NCI-H69 (cell line): ENCODE measurements at places on chromosomes 2 and 18.

- no peak for DNase-seq
Observed at GRCh38 chr2:147567136-147567535, 277.7 kb upstream of the ACVR2A start.

- DNase-seq = peak; percentile 64
Observed at GRCh38 chr2:85470850-85471800, 52.6 kb downstream of the SH2D6 start.

- DNase-seq = peak; percentile 5
Observed at GRCh38 chr2:149926149-149926548, 338.6 kb upstream of the MMADHC start.

GRCh38 chr2:106097038-106098000 lies 96.8 kb downstream of the UXS1 start:
- DNase-seq = no peak

DNA sequence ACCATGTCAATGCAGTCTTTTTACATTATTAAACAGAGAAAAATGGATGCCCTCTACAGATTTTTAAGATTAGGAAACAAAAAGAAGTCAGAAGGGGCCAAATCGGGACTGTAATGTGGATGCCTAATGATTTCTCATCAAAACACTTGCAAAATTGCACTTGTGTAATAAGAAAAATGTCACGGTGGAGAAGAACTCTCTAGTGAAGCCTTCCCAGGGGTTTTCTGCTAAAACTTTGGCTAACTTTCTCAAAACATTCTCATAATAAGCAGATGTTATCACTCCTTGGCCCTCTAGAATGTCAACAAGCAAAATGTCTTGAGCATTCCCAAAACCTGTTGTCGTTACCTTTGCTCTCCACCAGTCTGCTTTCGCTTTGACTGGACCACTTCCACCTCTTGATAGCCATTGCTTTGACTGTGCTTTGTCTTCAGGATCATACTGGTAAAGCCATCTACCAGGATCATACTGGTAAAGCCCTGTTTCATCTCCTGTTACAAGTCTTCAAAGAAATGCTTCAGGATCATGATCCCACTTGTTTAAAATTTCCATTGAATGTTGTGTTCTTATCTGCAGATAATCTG lies 226.8 kb downstream of the TNS1 start:
- DNase-seq = no peak

- DNase-seq = no peak
Observed at GRCh38 chr18:1253827-1254226, 349.2 kb downstream of the ADCYAP1 start.

- peak; percentile 86 for DNase-seq
Observed at GRCh38 chr18:3603421-3604234, 153.7 kb downstream of the TGIF1 start.

DNA sequence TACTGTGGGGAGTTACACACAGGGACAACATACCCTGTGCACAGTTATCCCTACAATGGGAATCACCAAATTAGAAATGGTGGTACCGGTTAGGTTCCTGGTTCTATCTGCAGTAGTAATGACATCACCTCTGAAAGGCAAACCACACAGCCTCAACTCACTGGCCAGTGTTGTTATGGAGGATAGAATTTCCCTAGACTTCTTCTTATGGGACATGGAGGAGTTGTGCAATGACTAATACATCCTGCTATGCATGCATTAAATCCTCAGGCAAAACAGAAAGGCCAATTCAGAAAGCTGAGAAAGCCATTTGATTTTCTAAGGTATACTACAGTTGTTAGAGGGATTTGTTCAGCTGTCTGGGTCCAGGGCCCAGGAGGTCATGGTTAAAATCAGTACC lies 439.3 kb downstream of the TMX3 start:
- DNase-seq = no peak

DNA sequence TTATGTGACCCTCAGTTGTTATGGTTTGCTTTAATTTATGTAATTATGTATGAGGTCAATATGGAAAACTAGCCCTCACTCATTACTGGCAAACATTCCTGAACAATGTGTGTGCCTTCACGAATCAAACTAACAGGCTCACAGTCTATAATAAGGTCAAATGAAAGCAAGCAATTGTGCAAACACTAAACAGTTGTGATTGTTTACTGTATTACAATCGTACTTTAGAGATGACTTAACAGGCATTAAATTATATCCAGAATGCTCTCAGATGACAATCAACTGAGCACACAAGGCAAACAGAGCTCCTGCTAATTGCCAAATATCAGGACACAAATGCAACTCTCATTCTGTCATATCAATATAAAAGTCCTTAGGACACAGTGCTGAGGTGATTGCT lies 29.5 kb downstream of the COL5A2 start:
- DNase-seq = peak; percentile 75

GRCh38 chr2:238137885-238138284 lies 583 bp upstream of the KLHL30 start:
- no peak for DNase-seq

GRCh38 chr18:4119813-4120212 lies 335.3 kb downstream of the DLGAP1 start:
- no peak for DNase-seq

GRCh38 chr2:6968319-6969100 lies 51.3 kb downstream of the RNF144A start:
- no peak for DNase-seq

DNA sequence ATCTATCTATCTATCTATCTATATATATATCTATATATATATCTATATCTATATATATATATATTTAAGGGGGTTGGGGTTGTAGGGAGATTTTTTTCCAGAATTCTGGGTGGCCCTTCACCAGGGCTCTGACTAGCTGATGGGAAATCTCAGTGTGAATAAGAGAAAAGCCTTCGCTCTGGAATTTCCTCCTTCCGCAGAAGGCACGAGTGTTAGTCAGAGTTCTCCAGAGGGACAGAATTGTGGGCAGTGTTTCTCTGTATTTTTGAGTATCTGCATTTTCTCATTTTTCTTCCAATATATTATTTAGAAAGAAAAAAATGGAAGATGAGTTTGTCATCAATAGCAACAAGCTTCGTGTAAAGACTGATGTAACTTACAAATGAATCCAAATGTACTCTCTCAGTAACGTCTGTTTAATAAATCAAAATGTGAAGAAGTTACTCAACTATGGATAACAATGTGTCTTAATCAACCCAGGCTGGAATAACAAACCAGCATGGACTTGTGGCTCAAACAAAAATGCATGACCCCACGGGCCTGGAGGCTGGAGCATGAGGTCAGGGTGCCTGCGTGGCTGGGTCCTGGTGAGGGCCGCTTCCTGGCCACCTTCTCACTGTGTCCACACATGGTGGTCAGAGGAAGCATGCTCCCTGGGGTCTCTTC lies 10.6 kb upstream of the SNTG2 start:
- no peak for DNase-seq

GRCh38 chr18:36744261-36744876 lies 84.4 kb downstream of the TPGS2 start:
- no peak for DNase-seq

GRCh38 chr2:31823558-31823957 lies 187.2 kb downstream of the MEMO1 start:
- DNase-seq = no peak

GRCh38 chr18:8020132-8020846 lies 453.2 kb downstream of the PTPRM start:
- no peak for DNase-seq

DNA sequence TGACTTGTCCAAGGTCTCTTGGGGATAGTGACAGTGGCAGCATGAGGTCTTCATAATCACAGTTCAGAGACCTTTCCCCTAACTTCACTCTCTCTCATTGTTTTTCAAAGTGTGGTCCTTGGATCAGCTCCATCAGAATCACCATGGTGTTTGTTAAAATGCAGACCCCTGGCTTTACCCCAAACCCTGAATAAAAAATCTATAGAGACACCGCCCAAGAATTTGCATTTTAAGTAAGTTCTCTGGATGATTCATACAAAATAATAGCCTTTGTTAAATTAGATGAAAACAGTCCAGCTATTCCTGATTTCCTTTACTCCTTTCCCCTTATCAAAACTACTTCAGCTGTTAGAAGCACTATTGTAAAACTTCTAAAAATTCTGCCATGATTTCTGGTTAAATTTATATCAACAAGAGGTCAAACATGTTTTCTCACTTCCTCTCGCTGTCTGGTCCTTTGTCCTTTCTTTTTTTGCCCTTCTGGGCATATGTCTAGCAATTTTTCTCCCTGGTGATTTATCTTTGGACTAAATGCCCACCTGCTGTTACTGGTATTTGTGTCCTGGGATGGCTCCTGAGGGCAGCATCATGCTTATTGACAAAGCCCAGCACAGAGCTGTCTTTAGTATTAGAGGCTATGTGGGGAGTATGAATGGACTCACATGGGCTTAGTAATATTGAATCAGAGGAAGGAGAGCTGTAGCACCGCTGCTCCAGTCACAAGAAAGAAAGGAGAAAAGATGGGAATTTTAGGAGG lies 63.4 kb downstream of the LHCGR start:
- no peak for DNase-seq

DNA sequence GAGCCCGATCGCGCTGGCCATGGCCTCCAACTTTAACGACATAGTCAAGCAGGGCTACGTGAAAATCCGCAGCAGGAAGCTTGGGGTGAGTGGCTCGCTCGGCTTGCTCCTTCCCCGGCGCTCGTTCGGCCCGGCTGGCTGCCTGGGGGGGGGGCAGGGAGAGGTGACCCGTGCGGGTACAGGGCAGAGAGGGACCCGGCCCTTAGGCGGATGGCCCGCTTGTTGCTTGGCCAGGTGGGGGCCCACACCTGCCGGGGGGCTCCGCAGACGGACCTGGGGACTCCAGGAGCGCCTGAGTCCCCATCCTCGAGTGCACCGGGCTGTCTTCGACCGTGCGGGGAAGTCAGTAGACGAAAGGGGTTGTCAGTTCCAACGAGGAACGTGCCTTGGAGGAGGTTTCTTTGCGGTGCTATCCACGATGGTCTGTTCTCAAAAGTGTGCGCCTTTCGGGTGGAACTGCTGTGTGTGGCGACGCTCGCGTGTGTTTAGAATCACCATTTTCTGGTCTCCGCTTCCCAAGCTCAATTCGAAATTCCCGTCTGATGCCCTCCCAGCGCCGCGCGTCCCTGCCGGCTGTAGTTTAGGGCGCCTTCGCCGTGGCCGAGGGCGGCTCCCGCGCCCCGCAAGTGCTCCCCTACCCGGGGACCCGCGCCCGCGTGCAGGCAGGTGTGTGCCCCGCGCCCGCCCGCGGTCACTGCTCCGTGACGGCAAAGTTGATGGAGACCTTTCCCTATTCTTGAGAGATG lies 711 bp downstream of the DOK6 start:
- peak; percentile 54 for DNase-seq

- no peak for DNase-seq
Observed at GRCh38 chr2:71791501-71792135, 338.3 kb downstream of the DYSF start.

- DNase-seq = no peak
Observed at GRCh38 chr2:110832740-110833139, 100.4 kb downstream of the ACOXL start.

- DNase-seq = no peak
Observed at GRCh38 chr18:11674119-11674518, 14.9 kb upstream of the GNAL start.

DNA sequence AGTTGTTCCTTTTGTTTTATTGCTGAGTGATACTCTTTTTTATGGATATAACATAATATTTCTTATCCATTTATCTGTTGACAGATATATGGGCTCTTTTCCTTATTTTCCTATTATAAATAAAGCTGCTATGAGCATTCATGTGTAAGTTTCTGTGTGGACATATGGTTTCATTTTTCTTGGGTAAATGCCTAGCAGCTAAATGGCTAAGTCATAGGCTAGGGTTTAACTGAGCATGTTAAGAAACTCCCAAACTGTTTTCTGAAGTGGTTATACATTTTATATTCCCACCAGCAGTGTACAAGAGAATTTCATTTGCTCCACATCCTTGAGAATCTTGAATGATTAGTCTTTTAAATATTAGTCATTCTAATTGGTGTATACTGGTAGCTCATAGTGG lies 786.6 kb upstream of the CDH2 start:
- peak; percentile 20 for DNase-seq

DNA sequence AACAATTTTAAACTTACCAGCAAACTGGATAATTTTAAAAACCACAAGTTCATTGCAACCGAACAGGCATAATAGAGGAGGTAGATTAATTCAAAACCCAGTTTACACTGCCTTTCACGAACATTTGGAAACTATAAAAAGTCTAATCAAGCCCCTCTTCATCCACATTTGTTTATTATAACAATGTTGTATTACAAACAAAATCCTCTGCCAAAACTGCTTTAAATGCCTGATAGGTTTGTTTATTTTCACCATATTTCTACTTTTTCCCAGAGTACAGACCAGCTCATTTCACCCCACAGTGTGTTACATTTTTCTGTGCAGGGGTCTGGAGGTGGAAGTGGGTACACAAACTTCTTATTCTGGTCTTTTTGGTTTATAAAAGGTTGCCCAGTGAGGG lies 184.2 kb downstream of the OSR1 start:
- no peak for DNase-seq

- no peak for DNase-seq
Observed at GRCh38 chr2:54424555-54425163, 31.5 kb upstream of the SPTBN1 start.

DNA sequence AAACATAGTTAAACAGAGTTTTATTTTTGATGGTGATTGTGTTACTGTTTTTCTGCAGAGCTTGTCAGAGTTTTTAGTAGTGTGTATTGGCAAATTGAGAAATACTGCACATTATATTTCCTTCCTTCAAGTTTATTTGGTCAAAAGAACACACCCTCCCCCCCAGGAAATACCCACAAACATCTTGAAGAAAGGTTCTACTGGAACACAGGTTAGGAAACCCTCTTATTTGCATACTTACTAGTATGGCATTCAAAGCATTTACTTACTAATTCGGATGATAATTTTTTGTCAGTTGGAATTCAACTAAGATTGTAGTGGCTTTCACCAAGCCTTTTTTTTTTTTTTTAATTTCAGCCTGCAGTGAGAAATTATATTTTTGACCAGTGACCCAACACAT lies 9.1 kb downstream of the CAB39 start:
- no peak for DNase-seq

DNA sequence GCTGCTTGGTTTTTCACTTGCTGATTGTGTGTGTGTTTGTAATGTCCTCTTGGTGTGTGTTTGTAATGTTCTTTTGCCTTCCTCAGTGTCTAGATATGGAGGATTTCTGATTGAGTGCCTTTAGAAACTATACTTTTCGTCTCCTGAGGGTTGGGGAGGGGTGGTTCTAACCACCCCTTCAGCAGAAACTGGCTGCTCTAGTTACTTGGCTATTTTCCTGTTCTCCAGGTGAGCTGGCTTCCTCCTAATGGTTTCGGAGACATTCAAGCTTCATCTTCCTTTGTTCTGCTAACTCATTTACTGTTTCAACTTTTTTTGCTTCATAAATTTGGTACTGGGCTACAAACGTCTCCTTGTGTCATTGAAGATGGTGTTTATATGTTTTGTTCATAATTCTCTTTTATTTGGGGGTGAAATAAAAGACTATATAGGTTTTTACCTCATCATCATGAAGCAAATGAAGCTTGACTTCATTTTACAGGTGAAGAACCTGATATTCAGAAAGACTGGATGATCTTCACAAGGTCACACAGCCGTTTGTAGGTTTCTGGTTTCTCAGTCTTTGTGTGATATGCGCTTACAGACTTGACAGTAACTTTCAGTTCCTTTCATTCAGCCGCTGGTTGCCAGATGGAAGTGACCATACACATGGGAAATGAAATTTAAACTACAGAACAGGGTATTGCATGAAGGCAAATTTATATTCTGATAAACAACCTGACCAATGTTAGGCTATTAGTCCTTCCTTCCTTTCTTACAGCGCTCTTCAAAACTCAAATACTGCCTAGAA lies 238.5 kb downstream of the GALR1 start:
- no peak for DNase-seq
